Activated CD4-positive, alpha-beta T cell treated with anti-CD3 and anti-CD28 coated beads for 48 hours (primary cell): ENCODE measurements at places on chromosomes 5 and 9.

- DNase-seq, result no peak
Observed at GRCh38 chr5:36392186-36392585, 90.5 kb upstream of the RANBP3L start.

DNA sequence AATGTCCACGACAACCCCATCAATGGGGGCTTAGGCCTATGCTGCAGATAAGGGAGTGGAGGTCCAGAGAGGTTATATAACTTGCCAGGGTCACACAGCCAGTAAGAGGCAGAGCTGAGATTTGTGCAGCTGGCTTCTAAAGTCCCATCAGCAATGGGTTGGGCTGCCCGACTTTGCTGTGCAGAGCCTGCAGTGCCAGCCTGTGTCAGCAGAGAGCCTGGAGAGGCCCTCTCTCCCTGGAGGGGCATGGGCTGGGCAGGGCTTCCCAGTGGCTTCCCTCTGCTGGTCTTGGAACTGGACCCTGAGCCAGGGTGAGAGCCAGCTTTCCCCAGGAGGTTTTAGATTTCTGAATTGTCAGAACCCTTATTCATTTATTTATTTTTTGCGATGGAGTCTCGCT lies 77.2 kb upstream of the RAPGEF1 start:
- DNase-seq, result no peak

DNA sequence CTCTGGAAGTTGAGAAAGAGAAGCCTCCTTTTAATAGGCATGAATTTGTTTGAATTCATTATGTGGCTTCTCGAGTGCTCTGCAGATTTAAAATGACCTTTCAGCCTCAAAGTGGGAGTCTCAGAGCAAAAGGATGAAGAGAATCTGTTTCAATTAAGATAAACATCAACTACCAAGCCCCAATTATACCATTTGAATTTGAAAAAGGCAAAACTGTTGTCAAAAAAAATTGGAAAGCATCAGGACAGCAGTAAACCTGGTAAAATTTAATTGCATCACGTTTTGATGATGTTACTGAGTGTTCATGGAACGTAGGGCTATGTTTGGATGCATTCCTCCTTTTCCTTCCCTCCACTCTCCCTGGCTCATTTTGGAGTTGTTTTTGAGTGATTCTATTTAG lies 637.2 kb downstream of the PDE4D start:
- no peak for DNase-seq

- DNase-seq, result no peak
Observed at GRCh38 chr5:100668511-100668910, 133.3 kb downstream of the FAM174A start.

DNA sequence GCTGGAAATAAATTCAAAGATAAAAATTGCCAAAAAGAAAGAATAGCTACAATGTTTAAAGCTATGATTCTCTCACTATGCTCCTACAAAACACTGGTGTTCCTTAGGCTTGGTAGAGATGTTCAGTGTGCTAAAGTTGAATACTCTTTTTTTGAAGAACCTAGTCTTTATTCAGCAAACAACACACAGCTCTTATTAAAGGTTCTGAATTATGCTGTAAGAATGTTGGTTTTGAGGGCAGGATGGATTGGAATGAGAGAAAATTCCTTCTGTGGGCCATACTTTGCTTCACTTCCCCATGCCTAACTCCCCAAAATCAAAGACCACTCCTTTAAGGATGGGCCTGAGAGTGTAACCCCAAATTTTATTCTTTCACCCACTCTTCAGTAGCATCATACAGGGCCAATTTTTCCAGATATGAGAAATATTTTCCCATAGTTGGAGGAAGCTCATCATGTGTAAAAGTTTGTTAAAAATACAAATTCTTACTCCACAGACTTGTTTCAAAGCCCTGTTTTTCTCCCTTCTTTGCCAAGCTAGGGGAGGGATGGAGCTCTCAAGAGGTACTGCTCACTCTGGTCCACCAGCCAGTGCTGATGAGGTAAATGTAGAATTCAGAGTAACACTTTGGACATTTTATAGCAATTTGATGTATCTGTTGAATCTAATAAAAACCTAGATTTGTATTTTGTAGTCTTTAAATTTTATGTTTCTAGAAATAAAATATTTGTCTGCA lies 99.3 kb downstream of the GDNF start:
- DNase-seq, result no peak

GRCh38 chr9:97357056-97357455 lies 49.6 kb downstream of the CCDC180 start:
- no peak for DNase-seq

DNA sequence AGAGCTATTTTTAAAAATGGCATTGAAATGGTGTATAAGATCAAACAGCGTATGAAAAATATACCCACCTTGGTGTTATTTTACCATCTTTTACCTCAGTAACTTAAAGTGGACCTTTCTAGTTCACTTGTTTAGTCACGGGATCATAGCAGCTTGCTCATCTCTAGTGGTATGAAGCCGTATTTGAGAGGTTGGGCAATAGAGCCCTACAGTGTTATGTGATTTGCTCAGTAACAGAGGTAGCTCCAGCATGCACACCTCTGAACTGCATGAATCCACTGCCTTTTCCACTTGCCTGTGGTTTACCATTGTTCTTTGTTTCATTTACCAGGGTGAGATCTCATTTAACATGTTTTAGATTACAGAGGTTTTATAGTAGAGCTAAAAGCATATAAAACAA lies 134.4 kb downstream of the ATG10 start:
- no peak for DNase-seq

GRCh38 chr5:140239939-140240700 lies 62.8 kb downstream of the PFDN1 start:
- DNase-seq, result peak; percentile 81

DNA sequence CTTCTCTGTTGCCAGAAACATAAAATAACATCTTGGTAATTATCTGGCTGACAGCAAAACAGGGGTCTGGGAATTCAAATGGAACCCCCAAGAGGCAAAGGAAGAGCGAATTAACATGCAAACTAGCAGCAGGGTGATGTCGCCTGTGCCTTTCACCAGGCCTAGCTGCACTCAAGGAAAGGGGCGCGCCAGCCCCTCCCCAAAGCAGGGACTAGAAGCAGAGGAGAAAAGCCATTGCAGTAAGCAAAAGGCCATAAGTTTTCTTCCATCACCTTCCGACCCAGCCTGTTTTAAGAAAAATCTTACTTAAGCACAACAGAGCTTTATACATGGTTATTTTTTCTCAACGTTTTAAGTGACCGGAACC lies 539 bp downstream of the POC5 start:
- no peak for DNase-seq

GRCh38 chr9:116717150-116717549 lies 30.0 kb downstream of the TRIM32 start:
- no peak for DNase-seq

GRCh38 chr9:127817881-127818434 lies 15.3 kb downstream of the FPGS start:
- no peak for DNase-seq

- DNase-seq, result peak; percentile 90
Observed at GRCh38 chr5:170278611-170279458, 18.7 kb downstream of the LCP2 start.

DNA sequence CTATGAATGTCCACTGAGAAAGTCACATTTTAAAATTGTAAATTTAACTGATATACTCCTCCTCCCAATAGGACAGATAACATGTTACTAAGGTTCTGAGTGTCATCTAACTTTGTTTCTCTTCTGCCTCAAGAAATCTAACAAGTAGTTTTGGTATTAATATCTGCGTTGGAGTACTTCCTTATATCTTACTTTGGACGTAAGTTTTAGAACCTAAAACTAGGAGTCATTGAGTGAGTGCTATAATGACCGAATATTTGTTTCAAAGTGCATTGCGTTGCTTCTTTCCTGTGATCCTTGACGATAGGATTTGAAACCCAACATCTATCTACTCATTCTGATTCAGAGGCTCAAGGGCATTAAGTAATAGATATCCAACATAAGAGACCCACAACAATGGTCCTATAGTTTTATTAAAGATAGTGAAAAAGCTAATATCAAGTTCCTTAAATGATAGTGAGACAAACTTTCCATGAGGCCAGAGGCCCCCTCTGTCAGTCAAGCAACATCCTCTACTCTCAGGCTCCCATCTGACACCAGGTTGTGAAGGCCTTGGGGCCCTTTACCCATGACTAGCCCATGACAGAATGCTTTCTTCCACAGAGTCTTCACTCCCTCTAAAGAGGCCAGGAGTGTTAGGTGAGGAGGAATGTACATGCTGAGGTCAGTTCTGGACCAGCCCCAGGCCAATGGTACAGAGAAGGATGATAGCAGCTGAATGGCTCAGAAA lies 45.3 kb upstream of the MAP3K1 start:
- no peak for DNase-seq

- peak; percentile 73 for DNase-seq
Observed at GRCh38 chr5:151770383-151771258, 1.1 kb upstream of the G3BP1 start.

- no peak for DNase-seq
Observed at GRCh38 chr5:17099946-17100345, 117.5 kb upstream of the BASP1 start.

DNA sequence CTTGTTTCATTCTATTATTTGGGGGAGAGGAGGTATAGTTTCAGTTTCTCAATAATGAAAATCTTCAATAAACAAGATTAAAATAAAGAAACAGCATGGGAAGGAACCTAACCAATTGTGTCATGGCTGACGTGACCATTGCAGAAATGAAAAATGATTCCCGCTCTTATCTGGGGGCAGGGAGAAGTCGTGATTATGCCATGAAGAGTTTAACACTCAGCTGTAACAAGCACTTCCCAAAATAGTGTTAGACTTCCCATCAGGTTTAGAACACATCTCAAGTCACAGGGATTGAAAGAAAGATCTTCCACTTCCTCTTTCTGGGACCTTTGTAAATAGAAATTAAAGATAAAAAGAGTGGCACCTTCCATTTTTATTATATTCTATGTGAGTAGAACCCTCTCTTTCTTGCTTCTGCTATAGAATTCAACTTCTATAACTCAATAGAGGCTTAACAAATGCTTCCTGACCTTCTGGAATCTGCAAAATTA lies 122.2 kb downstream of the TRPM6 start:
- DNase-seq, result no peak

DNA sequence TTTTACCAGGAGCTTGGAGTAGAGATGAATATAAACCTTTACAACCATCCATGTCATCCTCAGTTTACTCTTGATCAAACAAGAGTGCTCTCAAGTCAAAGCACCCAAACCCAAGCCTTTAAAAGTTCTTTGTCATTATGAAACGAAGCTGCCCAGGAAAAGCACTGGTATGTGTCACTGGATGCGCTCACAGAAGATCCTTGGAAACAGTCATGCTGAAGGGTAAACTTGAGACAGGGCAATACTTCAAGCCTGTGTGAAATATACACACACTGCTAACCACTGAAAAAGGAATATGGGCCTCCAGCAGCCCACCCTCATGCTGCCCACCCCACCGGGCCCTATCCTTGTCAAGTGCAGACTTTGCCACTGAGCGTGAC lies 84.5 kb downstream of the PRRT1B start:
- DNase-seq, result no peak

- no peak for DNase-seq
Observed at GRCh38 chr5:10232386-10232785, 17.3 kb downstream of the ATPSCKMT start.

GRCh38 chr5:157951673-157952373 lies 92.9 kb upstream of the CLINT1 start:
- DNase-seq, result no peak
